Stimulated activated CD8-positive, alpha-beta memory T cell treated with anti-CD3 and anti-CD28 coated beads, Interleukin-15, amount 100 ng/mL, for 48 hours (primary cell): ENCODE measurements at places on chromosomes 7 and 10.

DNA sequence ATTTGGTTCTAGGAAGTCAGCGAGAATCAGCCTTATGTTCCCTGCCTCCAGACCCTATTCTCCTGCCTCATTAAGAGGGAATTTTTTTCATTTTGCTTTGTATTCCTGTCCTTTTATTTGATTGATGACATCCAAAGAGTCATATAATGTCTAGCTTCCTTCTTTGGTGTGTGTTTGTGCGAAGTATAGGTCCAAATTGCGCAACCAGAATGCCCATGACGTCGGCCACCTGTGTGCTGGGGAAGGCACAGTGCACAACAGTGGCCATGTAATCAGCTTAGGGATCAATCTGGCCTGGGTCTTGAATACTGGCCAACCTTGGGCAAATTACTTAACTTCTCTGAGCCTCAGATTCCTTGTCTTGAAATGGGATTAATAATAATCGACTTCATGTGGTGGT, 206.2 kb downstream of the VTI1A start:
- DNase-seq: no peak

DNA sequence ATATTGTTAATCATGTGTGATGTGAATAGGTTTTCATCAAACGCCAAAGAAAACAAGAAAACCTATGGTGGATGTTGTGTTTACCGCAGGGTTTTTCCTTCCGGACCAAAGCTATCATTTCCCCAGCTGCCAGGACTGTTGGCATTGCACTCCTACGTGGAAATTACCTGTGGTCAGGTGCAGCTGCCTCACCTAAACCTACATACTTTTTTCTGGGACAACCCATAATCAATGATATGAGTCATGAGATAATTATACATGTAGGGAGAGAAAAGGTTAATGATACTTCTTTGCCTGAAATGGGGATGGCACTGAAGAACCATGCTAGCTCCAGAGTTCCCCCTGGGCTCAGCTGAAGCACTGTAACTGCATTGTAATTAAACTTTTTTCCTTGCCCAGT, 223.6 kb upstream of the SEMA3E start:
- no peak for DNase-seq

- no peak for DNase-seq
Measured at GRCh38 chr10:1328981-1329614, 272.9 kb downstream of the WDR37 start.

DNA sequence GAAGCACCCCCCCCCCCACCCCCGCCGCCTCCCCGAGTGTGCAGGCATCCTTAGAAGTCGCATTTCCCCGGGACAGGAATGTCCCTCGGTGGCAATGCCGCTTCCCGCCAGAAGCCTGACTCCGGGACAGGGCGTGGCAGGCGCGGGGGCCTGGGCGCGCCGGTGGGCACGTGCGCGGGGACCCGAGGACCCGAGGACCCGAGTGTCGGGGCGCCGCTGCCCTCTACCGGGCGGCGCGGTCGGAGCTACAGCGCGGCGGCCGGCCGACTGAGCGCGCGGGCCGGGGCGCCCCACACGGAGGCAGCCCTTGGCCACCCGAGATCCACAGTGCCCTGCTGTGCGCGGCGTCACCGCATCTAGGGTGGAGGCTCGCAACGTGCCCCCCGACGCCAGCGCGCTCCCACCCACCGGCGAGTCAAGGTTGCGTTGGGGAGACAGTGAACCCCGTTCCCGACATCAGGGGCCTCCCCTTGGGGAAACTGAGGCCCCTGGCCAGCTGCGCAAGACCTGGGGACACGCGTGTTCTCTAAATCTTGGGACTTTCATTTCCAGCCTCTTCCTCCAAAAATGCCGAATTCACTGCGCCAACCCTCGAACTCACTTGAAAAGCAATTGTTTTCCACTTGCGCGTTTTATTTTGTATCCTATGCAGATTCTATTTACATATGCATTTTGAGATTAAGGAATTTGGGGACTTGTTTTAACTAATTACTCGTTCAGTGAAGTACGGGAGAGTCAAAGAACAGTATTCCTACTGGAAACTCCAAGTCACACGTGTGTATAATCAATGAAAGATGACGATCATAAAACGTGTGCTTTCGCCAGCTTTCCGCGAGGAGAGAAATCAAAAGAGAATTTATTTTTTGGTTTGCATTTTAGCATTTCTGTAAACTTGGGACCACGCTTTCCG, 3.1 kb upstream of the CUX1 start:
- peak; percentile 51 for DNase-seq

- no peak for DNase-seq
Measured at GRCh38 chr7:82284936-82285519, 158.5 kb downstream of the CACNA2D1 start.

DNA sequence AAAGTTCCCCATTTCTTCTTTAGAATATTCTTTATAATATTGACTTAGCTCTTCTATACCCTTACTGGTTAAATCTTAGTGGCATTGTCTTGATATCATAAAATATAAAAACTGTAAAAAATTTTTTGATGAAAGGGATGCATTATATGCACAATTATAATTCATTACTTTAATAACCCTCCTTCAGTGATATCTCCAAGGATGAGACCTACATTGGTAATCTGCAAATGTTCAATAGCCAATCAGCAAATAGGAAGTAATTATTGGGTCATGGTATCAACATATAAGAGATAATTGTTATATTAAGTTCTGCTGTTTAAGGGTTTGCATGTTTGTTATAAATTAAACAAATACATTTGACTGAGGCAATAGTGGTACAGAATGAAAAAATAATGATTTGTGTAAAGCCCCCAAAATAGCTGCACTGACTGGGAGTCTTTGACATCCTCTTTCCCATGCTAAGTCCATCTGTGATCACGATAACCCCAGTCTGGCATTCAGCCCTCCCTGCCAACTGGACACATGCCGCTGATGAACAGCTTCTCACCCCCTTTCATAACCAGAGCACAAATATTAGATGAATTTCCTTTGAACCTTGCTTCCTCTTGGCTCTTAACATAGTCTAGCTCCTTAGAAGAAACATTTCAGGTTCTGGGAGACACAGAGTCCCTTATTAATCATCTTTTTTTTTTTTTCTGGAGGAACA, 169.5 kb downstream of the CPED1 start:
- DNase-seq: no peak

- DNase-seq: no peak
Measured at GRCh38 chr7:46522354-46522906, 601.4 kb upstream of the IGFBP3 start.

- no peak for DNase-seq
Measured at GRCh38 chr7:123220396-123220795, 20.6 kb upstream of the SLC13A1 start.

DNA sequence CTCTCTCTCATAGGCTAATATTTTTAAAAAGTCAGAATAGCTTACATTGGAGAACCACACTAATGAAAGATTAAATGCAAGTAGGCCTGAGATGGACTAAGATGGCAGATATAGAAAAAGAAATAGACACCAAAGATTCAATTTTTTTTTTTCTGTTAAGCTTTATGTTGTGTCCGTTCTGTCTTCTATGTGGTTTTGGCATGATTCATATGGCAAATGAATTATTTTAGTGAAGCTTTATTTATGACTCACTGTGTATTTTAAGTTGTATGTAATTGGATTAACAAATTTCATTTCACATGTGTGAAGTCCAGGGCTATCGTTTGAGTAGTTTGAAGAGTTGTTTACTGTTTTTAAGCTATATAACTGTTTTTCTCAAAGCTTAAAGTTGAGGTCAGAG, 214.8 kb downstream of the CAMK1D start:
- DNase-seq: no peak

DNA sequence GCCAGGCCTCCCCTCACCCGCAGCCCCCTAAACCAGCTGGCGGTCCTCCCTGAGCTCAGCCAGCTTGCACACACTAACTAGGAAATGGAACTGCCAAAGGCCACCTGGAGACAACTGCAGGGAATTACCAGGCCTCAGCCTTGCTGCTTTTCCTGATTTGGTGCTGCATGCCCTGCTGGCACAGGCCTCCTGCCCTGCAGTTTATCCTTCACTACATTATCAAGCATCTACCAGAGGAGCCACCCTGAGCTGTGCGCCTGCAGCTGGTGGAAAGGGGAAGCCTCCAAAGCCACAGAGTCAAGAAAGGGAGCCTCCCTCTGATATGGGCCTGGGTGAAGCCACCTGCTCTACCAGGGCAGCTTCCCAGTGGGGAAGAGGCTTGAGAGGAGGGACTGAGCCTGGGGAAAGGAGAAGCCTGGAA, 139.8 kb downstream of the GRID1 start:
- DNase-seq: no peak

- no peak for DNase-seq
Measured at GRCh38 chr10:113245286-113245685, 295.2 kb downstream of the TCF7L2 start.

DNA sequence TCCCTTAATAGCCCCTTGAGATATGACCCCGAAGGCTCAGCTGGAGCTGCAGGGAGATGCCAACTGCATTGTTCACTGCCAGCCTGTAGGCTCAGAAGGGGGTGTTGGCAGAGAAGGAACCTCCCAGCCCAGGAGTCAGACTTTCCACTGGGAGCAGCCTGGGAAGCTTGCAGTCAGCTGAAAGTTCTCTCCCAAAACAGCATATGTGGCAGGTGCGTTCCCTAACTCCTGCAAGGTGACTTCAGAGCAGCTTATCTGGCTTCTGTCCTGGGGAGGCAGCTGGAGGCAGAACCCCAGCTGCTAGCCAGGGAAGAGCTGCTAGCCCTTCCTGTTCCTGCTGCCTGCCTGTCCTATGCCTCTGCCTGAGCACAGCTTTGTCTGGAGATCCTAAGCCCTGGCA, 8.1 kb downstream of the SFTPA2 start:
- no peak for DNase-seq

GRCh38 chr10:96456296-96456840, 57.4 kb downstream of the TLL2 start:
- DNase-seq: no peak

DNA sequence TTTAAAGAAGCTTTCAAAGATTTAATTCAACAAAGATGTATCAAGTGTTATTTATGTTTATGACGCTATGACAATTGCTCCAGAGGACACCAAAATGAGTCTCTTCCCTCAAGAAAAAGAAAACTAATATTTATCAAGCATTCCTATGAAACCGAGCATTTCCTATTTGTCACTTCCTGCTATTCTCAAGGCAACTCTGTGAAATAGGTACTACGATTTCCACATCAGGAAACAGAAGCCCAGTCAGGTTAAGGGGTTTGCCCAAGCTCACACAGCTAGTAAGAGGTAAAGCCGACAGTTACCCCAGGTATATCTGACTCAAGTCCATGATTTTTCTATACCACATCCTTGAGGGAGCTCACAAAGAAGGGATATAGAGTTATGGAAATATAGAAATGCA, 85.9 kb downstream of the TRIL start:
- no peak for DNase-seq

DNA sequence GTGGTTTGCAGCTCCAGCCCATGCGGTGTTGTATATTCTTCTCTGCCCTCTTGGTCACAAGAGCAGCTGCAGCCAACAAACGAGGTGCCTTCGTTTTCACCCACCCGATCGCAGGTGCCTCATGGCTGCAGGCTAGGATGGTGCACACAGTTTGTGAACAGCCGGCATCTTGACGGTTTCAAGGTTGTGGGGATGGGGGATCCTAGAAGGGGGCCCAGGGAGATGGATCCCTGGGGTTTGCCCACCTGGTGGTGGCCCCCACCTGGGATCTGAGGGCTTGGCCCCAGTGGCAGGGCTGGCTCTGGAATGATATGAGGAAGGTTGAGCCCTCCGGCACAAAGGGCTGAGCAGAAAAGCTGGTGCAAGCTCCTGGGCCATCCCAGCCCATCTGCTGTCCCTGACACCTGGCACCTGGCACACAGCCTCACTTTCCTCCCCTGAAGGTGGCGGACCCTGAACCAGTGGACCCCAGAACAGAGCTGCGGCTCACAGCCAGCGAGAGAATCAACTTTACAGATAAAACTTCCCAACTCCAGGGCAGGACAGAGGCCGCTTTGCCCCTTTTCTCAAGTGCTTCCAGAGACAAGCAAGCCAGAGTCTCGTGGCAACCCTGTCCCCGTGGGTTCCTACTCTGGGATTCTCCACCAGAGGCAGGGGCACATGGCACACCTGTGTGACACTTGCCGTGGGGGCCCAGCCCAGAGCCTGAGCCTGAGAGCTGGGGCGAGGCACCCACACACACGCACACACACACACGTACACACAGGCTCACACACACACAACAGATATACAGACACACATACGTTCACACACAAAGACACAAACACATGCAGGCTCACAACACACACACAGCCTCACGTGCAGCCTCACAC, 177.3 kb upstream of the PPP2R2D start:
- no peak for DNase-seq
